CD4-positive, alpha-beta T cell (primary cell): ENCODE measurements at places on chromosomes 11 and 22. TPM values are rescaled to one million over a fixed set of nuclear protein-coding genes. Genes with fewer than 3 reads are reported as not detected.

DNA sequence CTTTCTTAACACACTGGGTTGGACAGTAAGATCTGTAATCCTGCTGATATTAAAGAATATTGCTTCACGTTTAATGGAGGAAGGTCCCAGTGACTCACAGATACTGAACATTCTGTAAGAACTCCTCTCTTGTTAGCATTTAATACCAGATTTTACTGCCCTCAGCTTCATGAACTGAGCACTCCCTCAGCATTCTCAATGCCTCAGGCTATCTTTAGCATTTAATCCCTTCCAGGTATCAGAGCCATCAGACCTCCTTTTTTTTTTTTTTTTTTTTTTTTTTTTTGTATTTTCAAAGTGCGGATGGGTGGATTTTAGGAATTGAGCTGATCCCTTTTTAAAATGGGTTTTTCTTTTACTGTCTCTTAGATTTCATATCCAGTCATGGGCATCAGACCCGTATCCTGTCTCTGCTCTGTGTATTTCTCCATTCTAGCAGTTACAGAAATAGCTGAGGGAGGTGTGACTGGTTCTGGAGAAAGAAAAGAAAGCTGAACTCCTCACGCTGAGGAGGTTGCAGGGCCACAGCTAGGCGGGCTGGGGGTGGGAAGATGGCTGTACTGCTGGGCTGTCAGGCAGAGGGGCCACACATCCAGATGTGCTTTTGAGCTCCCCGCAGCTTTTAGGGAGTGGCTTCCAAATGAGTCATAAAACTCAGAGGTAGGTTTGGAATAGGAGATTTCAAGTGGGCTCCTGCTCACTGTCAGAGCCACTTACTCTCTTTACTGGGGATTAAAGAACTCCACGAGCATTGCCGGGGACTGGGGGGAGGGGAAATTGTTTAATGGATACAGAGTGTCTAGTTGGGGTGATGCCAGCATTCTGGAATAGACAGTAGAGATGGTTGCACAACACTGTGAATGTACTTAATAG lies 97.0 kb downstream of the SYT9 start:
- no peak overlapping the region for H3K27ac ChIP-seq
- H3K4me1 ChIP-seq: no peaks in the 10 kb centered on the region
- no peak overlapping the region for H3K4me3 ChIP-seq
- H3K27me3 ChIP-seq: peaks cover 11% of the 10 kb centered on the region

DNA sequence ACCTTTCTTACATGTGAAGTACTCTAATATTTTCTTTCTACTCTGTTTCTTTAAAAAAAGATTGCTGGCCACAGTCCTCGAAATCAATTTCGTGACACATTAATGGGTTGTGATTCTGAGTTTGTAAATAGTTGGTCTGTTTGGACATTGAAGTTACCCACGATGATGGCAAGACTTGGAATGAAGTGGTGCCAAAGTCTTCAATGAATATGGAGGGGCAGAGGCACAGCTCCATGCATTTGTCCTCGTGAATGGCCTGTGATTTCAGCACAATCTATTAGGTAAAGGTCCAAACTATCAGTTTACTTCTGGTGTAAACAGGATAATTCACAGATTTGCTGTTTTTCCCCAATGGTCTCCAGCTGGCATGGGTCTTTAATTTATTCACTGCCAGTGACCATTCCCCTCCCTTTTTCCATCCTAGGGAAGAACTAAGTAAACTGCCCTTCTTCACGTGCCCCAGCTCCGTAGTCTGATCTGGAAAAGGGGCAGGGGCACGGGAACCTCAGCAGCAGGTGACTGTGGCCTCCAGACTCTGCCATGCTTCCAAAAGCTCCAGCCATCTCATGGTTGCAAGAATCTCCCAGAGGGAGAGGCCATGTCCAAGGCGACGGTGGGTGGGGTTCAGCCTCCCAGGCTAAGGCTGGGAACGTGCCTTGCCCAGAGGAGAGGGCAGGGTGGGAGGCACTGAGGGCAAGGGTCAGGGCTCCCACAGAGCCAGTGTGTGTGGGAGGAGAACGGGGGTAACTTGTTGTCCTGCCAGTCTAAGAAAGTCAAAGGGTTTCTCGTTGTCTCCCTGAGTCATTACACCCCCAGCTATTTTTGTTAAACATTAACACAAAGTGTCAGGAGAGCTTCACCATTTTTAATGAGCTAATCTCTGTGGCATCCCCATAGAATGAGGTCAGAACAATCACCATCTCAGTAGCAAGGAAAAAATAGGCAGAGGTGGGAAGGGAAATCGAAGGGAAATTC lies 16.9 kb upstream of the PEX26 start:
- no peak overlapping the region for H3K27ac ChIP-seq
- H3K36me3 ChIP-seq: no peaks in the 10 kb centered on the region
- DNase-seq: no peak

GRCh38 chr22:48630433-48630754 lies 1197.3 kb downstream of the BRD1 start:
- H3K4me3 ChIP-seq: no peak overlapping the region
- H3K27me3 ChIP-seq: no peaks in the 10 kb centered on the region
- no peak for DNase-seq
- no peak overlapping the region for H3K27ac ChIP-seq
- peaks cover 3% of the 10 kb centered on the region for H3K4me1 ChIP-seq

Gene SYT8
- not detected for total RNA-seq

DNA sequence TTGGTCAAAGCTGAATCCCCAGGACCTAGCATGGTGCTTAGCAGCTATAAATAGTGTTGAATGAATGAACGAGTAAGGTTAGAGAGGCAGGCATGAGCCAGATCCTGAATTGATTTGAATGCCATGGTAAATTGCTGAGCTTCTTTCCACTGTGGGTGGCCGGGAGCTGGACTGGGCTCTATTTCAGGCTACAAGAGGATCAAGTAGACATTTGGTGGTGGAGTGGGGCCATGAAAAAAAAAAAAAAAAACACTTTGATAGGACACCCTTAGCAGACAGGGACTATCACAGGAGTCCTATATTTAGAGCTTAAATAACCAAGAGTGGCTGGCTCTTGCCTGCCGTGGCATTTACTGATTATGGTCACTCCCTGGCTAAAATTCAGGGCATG lies 77.6 kb downstream of the MIAT start:
- no peaks in the 10 kb centered on the region for H3K27me3 ChIP-seq
- H3K4me3 ChIP-seq: no peak overlapping the region
- DNase-seq: no peak
- H3K27ac ChIP-seq: no peak overlapping the region
- no peaks in the 10 kb centered on the region for H3K4me1 ChIP-seq
- peaks cover 46% of the 10 kb centered on the region for H3K36me3 ChIP-seq
